ENCODE measurements at places on chromosomes 13 and 19.

DNA sequence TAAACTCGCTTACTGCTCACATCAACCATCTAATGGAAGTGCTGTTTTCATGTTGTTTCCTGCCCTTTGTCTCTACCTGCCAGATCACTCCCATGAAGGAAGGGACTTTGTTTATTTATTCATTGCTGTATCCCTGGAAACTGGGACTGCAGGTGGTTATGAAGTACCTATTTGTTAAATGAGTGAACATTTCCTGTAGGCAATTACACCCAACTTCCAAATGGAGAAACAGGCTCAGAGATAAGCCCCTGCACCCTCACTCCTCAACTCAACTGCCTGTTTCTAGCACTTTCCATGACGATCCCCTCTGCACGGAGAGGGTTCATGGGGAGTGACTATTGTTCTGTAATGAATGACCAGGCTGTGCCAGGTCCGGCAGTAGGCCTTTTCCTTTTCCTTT lies 1.9 kb upstream of the SELENOW start:
- DNase-seq, result no peak

GRCh38 chr19:45935267-45935666 lies 20.7 kb upstream of the NANOS2 start:
- no peak for DNase-seq

DNA sequence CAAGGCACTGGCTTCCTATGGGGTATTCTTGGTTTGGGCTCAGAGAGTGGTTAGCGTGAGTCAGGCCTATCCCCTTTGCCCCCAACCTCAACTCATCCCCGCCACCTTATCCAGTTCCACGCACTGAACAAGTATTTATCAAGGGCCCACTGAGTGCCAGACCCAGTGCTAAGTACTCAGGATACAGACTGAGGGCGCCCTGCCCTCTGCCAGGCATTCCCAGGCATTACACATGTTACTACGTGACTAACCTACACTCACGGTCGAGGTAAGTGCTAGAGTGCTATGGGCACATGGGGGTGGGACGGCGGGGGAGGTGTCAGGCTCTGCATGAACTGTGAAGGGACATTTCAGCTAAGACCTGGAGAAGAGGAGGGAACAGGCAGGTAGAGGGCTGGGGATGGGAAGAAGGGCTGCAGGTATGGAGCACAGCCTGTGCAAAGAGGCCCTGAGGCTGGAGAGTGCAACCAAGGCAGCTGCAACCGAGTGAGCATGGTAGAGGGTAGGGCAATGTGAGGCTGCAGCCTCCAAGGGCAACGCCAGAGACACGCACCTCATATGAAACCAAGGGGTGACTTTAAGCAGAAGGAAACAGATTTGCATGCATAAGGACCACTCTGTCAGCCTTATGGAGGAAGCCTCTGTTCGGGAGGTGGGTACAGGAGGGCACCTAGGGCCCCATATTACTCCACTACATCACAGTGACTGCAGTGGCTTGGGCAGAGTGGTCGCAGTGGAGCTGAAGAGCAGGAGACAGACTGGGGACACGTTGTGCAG lies 22.5 kb downstream of the DHRS12 start:
- DNase-seq, result no peak

- no peak for DNase-seq
These were observed 16.5 kb upstream of the CACTIN start for GRCh38 chr19:3642987-3643673.

DNA sequence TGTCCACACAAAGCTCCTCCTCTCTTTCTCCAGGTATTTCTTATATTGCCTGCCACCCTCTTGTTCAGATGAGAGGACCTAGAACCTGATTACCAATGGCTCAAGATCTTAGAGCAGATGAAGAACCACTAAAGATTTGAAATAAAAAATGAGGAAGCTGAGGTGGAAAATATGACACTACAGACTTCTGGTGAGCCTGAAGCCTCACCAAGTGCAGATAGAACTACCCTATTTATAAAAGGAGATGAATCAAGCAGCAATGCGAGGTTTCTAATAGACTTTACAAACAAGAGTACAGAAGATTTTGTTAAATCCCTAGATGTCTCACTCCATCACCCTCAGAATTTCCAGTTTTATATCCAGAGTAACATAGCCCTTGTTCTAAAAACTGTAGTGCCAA lies 345.8 kb downstream of the TBC1D4 start:
- no peak for DNase-seq

DNA sequence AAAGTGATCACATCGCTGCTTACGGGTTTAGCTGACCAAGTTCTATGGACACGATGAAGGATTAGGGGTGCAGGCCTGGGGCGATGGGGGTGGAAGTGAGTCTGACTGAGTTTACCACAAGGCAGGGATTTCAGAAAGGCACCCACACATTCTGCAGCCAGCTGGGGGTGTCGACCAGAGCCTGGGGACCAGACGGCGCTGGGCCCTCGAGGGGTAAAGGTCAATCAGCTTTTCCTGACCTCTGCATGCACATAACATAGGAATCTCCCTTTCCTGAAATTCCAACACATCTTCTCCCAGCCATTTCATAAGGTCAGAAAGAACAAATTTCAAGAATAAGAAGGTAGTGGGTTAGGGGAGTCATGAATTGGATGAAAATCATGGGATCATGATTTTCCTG lies 92.0 kb downstream of the ZNF536 start:
- DNase-seq, result no peak

DNA sequence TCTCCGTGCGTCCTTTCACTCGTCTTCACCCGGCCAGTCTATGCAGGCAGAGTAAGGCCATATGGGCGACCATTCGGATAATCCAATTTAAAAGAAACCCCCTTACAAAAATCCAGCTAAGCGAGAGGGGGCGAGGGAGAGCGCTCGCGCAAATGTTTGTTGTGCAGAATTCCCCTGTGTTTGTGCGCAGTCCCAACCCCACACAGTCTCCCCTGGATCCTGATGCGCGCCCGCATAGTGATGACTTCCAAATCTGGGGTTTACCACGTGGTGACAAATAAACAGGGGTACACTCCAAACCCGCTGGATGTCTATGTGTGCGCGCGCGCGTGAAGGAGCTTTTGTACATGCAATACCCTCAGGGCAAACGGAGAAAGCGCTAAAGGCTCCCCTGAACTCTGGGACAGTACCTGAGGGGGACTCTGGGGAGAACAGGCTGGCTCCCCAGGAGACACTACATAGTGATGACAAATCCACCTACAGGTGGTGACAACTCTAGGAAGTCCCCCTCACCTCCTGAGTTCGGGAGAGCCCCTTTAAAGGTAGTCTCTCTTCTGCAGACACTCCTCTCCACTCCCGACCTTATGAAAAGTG lies 8.5 kb downstream of the SOX21 start:
- DNase-seq, result no peak

DNA sequence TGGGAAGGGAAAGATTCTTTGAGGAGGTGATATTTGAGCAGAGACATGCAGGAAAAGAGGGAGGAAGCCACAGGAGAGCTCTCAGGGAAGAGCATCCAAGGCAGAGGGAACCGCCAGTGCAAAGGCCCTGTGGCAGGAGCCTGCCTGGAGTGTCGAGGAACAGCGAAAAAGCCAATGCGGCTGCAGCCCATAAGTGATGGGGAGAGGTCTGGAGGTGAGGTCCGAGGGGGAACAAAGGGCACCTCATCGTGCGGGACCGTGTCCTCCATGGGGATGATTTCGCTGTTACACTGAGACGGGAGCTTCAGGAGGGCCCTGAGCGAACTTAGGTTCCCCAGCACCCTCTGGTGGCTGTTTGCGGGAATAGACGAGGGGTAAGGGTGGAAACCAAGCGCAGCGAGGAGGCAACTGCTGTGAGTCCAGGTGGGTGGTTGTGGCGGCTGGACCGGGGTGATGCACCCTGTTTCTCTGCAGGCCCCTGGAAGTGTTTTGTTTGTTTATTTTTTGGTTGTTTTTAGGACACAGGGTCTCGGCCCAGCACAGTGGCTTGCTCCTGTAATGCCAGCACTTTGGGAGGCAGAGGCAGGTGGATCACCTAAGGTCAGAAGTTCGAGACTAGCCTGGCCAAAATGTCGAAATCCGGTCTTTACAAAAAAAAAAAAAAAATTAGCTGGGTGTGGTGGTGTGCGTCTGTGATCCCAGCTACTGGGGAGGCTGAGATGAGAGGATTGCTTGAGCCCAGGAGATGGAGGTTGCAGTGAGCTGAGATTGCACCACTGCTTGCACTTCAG lies 5.9 kb upstream of the EHD2 start:
- DNase-seq, result peak; percentile 73

DNA sequence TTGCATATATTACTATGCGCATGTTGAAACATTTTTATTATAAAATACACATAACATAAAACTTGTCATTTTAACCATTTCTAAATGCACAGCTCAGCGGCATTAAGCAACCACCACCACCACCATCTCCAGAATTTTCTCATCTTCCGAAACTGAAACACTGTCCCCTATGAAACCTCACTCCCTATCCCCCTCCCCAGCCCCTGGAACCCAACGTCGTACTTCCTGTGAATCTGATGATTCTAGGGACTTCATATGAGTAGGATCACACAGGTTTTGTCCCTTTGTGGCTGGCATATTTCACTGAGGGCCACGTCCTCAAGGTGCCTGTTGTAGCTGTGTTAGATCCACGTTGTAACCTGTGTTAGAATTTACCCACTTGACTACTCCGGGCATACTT lies 716 bp upstream of the MAP2K2 start:
- DNase-seq, result no peak

- no peak for DNase-seq
These were observed 51.1 kb downstream of the LMO7 start for GRCh38 chr13:75687150-75687763.

GRCh38 chr13:61960981-61961380 lies 545.3 kb upstream of the PCDH20 start:
- no peak for DNase-seq

GRCh38 chr13:77580748-77581147 lies 45.2 kb downstream of the SCEL start:
- DNase-seq, result no peak

GRCh38 chr19:34171539-34171876 lies 796 bp upstream of the LSM14A start:
- DNase-seq, result no peak

GRCh38 chr13:110965038-110965754 lies 50.3 kb upstream of the ANKRD10 start:
- no peak for DNase-seq

GRCh38 chr13:109166804-109167203 lies 537.4 kb downstream of the MYO16 start:
- DNase-seq, result no peak

- DNase-seq, result no peak
These were observed 91.7 kb downstream of the FAM216B start for GRCh38 chr13:42873081-42873480.

DNA sequence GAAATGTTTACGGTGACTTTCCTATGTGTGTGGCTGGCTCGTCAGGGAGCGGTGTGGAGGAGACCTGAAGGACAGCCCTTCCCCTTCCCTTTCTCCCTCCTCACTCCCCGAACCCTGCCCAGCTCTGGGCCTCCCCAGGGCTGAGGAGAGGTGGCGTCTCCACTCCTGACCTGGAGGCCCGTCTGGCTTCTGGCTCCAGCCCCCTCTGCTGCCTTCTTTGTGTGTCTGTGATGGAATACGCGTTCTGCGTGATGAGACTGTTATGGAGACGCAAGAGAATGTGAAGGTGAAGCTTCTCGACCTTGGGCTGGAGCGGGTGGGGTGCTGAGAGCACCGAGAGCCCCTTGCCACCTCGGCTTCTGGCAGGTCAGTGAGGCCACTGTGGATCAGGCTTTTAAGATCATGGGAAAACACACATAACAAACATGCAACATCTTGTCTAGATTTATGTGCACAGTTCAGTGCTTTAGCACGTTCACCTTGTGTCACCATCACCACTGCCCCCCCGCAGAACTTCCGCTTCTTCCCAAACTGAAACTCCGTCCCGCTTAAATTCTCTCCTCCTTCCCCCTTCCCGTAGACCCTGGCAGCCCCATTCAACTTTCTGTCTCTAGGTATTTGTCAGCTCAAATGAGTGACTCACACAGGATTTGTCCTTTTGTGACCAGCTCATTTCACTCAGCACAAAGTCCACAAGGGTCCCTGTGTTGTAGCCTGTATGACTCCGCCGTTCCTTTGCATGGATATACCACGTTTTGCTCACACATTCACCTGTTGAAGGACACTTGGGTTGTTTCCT lies 24.7 kb downstream of the ATP11A start:
- no peak for DNase-seq

- no peak for DNase-seq
These were observed 111.5 kb downstream of the TEX26 start for GRCh38 chr13:31043957-31044356.

GRCh38 chr13:36193151-36193855 lies 21.1 kb downstream of the SOHLH2 start:
- no peak for DNase-seq

GRCh38 chr19:12689581-12690216 lies 1.9 kb downstream of the GNG14 start:
- no peak for DNase-seq

GRCh38 chr19:54674021-54674617 lies 11.3 kb downstream of the LILRB4 start:
- DNase-seq, result no peak

DNA sequence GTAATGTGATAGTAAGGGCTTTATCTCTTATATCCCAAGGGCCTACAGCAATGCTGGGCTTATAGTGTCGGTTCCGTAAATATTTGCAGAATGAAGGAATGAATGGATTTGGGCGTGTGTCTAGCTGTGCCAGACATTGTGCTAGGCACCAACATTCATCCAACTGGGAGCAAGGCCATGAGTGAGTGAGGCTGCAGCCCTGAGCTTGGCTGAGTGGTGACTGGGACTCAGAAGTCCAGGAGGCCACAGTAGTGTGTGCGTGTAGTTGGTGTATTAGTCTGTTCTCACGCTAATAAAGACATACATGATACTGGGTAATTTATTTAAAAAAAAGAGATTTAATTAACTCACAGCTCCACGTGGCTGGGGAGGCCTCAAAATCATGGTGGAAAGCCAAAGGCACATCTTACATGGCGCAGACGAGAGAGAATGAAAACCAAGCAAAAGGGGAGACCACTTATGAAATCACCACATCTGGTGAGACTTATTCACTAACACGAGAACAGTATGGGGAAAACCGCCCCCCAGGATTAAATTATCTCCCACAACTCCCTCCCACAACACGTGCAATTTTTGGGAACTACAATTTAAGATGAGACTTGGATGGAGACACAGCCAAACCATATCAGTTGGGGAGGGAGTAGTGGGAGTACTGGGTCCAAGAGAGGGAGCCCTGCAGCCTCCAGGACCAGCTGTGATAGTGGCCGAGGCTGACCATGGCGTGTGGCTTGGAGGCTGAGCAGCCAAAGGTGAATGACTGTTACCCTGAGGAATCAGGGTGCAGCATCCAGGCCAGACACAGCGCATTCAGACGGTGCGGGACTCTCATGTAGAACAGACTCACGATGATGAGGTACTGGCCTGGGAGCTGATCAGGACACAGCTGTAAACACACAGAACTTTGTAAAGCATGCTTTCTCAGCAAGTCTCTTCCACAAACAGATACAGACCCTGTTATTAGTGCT lies 104.6 kb downstream of the TEX26 start:
- DNase-seq, result no peak

Measured in naive thymus-derived CD8-positive, alpha-beta T cell (primary cell).